Gastroesophageal sphincter (tissue), 4 donors: ENCODE measurements at places on chromosomes 1 and 21. TPM values are rescaled to one million over a fixed set of nuclear protein-coding genes. Genes with fewer than 3 reads are reported as not detected.

Gene SLC35F3
- total RNA-seq = 0.62 TPM

Gene LEMD1
- total RNA-seq = not detected

Gene FOXD3
- total RNA-seq = 2.7 TPM

Gene OR2L13
- not detected for total RNA-seq

Gene SUSD4
- total RNA-seq = 5.3 TPM

Gene PPIAL4G
- total RNA-seq = not detected

DNA sequence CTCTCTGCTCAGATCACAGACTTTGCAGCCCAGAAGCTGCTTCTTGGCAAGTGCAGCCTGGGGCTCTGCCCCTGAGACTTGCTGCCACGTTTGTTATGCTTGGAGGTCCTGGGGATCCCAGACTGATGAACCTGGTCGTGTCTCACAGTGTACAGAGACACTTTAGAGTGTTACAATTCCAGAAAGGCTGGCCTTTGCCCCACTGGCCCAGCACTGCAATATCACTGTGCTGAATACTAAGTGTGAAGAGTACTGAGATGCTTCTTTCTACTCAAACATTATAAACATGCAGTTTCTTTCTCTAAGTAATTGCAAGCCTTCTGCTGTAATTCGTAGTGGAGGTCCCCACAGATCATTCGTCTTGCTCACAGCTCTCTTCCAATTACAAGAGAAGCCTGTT, 133.2 kb downstream of the MAP3K21 start:
- no peak for ATAC-seq

GRCh38 chr21:36508948-36509347, 29.0 kb upstream of the CLDN14 start:
- no peak for ATAC-seq

- no peak for ATAC-seq
Measured at GRCh38 chr1:172487550-172487949, 43.7 kb upstream of the PIGC start.

GRCh38 chr1:216464489-216464888, 41.2 kb upstream of the USH2A start:
- no peak for ATAC-seq

GRCh38 chr1:11641776-11642305, 12.4 kb downstream of the FBXO2 start:
- no peak for ATAC-seq
